ENCODE measurements at places on chromosomes 7 and 10. TPM values are rescaled to one million over a fixed set of nuclear protein-coding genes. Genes with fewer than 3 reads are reported as not detected.

GRCh38 chr7:100825215-100825671, 2.1 kb downstream of the EPHB4 start:
- no peak for DNase-seq

- no peak for DNase-seq
These were observed 138.5 kb upstream of the RET start for GRCh38 chr10:42938351-42938750.

Gene STX1A
- 22.0 TPM for polyA plus RNA-seq

GRCh38 chr10:35614312-35614711, 9.2 kb downstream of the GJD4 start:
- no peak for DNase-seq

- DNase-seq, result no peak
These were observed 200.4 kb downstream of the FAM107B start for GRCh38 chr10:14574291-14574690.

Data from IMR-90 (cell line).